Activated CD4-positive, alpha-beta T cell treated with anti-CD3 and anti-CD28 coated beads for 48 hours (primary cell): ENCODE measurements at places on chromosomes 7 and 10.

- DNase-seq, result peak; percentile 45
These were observed 20.3 kb upstream of the IGF2BP3 start for GRCh38 chr7:23490357-23491135.

DNA sequence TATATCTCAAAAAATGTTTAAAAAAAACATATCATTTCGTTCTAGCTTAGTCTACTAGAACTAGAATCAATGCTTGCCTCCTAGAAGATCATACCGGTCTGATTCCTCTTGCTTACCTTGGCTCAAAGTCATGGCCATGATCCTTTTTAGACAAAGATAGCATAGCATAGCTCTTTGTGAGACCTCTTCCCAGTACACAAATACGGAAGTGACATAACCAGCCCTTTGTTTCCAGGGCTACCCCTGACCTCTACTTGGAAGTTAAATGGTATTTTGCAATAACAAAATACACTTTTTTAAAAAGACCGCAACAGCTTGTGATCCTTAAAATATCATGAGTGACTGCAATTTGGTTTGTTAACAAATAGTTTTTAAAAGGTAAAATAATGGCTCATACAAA, 130.7 kb upstream of the NOBOX start:
- DNase-seq, result no peak

- DNase-seq, result no peak
These were observed 1197.2 kb downstream of the SORCS1 start for GRCh38 chr10:105967256-105967655.

- no peak for DNase-seq
These were observed 14.0 kb downstream of the AOAH start for GRCh38 chr7:36710186-36710791.

- no peak for DNase-seq
These were observed 113.7 kb downstream of the TRIM24 start for GRCh38 chr7:138573741-138574140.

DNA sequence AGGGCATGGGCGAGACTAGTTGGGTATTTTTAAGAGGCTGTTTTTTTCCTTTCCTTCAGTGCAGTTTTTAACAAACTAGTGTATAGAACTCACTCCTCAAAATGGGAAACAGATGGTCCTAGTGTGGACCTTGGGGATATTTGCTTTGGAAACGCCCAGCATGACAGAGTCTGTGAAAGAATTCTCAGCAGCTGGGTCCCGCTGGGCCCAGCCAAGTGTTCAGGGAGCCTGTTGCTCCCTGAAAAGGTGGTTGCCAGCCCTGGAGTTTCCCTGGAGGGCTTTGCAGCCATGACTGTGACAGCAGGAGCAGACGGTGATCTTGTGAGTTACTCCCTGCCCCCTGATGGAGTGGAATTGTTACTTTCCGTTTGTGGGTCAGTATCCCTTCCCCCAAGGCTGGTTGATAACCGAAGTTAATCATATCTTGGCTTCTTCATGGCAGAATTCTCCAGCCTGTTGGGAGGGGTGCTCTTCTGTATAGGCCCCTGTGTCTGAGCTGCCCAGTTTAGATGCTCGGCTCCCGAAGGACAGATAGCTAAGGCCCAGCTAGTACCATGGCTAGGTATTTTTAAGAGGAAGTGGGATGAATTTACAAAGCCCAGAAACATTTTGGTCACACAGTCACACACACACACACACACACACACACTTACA, 278.6 kb upstream of the HABP2 start:
- DNase-seq, result no peak

DNA sequence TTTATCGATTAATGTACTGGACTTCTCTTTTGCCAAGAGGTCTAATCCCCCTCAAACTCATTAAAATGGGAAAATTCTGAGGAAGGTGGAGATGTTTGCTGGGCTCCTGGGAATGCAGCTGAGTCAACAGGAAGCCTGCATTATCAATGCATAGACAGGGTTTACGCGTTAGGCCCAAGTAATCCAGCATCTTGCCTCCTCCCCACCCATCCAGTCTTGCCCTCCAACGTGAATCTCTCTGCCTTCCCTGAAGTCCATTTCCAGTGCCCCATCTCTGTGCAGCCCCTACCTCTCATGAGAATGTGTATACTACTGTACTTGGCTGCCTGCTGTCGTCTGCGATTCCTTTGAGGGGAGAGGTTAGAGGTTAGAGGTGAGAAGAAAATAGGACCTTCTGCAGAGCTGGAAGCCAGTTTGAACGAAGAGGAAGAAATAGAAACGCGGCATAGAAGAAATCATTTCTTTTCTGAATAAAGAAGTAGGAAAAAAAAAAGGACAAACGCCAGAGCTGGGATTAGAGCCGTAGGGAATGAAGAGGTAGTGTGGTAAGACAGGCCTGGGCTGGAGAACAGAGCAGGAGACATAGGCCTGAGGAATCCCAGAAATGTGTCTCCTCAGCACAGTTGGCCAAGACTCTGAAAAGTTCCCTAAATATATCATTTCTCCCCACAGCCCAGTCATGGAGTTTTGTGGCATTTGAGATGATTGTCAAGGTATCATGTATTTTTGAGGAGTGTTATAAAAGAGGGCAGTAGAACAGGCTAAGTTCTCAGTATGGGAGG, 75.6 kb downstream of the MYOF start:
- no peak for DNase-seq

GRCh38 chr7:99618726-99619125, 2.0 kb downstream of the ZSCAN25 start:
- no peak for DNase-seq

DNA sequence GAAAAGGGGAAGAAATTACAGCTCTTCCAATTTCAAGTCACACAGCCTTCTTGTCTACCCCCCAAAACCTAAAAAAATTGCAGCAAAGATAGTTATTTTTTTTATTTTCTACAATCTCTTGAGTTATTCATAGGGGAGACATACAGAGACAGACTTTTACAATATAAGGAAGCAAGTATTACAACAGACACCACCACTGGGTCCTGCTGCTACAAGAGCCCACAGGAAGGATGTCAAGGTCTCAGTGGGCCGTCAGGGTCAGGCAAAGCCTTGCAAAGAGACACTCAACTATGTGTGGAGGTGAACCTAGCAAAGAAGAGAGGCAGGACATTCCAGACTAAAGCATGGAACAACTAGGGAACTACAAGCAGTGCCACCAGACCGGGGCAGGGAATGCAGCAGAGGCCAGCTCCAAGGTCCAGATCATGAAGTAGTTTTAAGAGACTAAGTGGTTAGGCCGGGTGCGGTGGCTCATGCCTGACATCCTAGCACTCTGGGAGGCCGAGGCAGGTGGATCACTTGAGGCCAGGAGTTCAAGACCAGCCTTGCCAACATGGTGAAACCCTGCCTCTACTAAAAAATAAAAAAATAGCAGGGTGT, 28.2 kb upstream of the ZCCHC24 start:
- no peak for DNase-seq

- DNase-seq, result no peak
These were observed 270.0 kb downstream of the USP6NL start for GRCh38 chr10:11341283-11341960.

- peak; percentile 80 for DNase-seq
These were observed 88.1 kb upstream of the PDCD4 start for GRCh38 chr10:110783509-110784107.

GRCh38 chr7:30840141-30841024, 69.2 kb downstream of the MINDY4 start:
- no peak for DNase-seq

- no peak for DNase-seq
These were observed 211.4 kb downstream of the MDFIC start for GRCh38 chr7:115133248-115133647.

DNA sequence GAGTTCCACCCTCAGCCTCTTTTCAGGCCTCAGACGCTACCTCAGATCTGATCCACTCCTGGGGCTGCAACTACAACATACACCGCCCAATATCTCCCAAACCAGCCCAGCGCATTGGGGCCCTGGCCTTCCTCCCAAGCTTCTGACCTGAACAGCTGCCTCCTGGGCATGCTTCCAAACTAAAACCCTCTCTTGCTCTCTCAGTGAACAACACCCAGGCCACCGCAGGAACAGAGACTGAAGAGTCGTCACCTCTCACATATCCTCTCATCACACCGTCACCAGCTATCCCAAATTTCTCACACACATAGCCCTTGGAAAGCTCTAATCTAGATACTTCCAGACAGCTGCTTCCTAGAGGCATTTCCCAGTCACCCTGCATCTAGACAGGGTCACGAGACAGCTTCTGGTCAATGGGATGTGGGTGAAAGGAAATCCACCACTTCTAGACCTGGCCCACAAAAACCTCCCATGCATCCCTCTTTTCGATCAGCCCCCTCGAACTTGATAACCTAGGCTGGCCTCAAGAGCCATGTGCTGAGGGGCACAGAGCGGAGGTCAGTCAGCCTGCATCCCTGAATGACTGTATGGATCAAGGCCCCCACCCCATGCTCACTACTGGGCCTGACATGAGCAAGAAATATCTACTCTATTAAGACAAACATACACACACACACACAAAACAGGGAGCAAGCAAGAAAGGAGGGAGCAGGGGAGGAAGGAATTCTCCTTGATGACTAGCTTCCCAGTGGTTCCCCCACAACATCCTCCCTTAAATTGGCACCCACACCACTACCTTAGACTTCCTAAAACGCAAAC, 1.8 kb downstream of the PARP12 start:
- no peak for DNase-seq
